ENCODE measurements at places on chromosomes 1 and 21. TPM values are rescaled to one million over a fixed set of nuclear protein-coding genes. Genes with fewer than 3 reads are reported as not detected.
A peak's percentile ranks its signal among the peaks of the same experiment; 100 is the strongest.

GRCh38 chr1:229407206-229408026 is 26.5 kb downstream of the ACTA1 start:
- DNase-seq, result no peak

- no peak for DNase-seq
Measured at GRCh38 chr1:156860113-156860627, 495 bp upstream of the NTRK1 start.

- DNase-seq, result no peak
Measured at GRCh38 chr1:110477445-110477957, 26.6 kb downstream of the PROK1 start.

DNA sequence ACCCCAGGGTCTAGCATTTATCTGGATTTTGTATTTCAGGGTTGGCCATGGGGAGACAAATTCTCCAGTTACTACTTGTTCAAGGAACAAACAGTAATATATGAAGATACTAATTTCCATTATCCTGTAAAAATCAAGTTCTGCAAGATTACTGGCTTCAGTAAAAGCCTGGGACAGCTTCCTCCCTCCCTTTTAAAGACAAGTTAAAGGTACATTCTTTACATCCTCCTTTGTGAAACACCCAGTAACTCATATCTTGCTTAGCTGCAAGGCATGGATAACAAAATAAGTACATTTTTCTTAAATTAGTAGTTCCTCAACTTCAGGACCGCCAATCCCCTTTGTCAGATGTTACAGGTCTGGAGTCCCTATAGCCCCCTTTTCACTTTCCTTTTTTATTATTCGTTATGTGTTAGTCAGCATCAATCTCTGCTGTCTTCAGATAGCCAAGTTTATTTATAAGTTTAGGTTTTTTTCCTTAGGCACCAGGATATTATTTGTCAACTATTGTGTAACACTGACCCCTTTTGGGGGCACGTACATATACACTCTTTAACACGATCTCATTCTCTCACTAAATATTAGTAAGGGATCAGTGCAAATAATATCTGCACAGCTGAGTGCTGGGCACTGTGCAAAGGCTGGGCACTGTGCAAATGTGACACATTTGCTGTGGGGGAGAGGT is 9.8 kb downstream of the ERRFI1 start:
- DNase-seq, result no peak

- DNase-seq, result no peak
Measured at GRCh38 chr1:184911103-184911745, 63.1 kb downstream of the NIBAN1 start.

- no peak for DNase-seq
Measured at GRCh38 chr1:106268070-106268469, 788.4 kb upstream of the PRMT6 start.

DNA sequence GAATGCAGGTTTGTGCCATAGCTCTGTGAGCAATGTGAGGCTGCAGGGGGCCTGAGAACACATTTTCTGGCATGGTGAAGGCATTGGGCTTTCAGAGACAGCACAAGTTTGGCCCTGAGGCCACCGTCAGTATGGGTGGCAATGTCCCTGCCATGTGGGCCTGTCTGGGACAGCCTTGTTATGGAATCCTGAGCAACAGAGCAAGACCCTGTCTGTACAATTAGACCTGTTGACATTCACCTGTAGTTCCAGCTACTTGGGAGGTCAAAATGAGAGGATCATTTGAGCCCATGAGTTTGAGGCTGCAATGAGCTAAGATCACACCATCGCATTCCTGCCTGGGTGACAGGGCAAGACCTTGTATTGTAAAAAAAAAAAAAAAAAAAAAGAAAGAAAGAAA is 35.6 kb downstream of the PRDM15 start:
- no peak for DNase-seq

GRCh38 chr1:72896256-72896655 is 613.9 kb upstream of the NEGR1 start:
- no peak for DNase-seq

GRCh38 chr21:35622612-35623011 is 437.7 kb downstream of the SETD4 start:
- no peak for DNase-seq

DNA sequence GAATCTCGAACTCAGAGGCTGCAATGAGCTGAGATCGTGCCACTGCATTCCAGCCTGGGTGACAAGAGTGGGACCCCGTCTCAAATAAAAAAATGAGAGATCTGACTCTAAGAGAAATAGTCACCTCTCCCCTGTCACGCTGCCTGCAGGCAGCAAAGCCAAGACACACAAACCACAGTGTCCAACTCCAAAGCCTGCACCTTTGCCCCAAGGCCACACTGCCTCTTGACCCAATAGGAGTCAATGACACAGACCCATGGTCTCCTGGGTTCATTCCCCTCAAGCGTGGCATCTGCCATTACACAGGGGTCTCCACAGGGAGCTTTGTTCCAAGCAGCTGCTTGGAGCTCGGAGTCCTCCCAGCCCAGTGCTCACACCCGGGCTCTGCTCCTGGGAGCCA is 46.3 kb downstream of the SLC9A1 start:
- no peak for DNase-seq

DNA sequence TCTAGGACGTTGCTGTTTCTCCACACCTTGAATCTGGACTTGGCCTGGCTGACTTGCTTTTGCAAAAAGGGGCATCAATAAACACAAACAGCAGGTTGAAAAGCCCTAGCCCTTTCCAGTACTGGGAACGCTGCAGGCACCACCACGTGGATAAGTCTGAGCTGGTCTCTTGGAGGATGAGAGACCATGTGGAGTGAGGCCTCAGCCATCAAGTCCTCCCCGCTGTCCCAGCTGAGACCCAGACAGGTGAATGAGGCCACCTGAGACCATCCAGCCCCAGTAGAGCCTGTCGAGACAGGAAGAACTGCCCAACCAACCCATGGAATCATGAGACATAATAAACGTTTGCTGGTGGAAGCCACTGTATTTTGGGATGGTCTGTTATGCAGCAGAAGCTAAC is 688.7 kb downstream of the PTPRU start:
- no peak for DNase-seq

DNA sequence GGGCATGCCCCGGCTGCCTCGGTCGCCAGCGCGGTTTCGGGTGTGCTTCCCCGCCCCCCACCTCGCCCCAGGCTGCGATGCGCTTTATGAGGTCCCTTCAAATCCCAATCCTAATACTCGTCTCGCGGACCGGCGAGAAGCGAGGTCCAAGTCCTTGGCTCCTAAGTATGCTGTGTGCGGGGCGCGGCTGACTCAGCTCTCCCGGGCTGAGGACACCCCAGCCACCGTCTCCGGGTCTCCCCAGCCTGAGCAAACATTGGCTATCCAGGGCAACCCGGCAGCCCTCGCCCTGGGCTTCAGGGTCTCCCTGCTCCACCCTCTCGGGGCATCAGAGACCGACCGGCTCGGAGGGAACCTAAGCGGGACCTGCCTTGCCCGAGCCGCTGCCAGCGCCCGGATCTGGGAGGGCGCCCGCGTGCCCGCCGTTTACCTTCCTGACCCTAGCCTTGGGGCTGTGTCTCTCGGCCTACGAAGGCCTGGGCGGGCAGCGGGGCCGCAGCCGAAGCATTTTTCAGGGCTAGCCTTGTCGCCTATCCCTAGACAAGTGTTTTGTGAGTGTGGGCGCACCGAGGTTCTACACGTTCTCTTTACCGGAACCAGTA is 1.2 kb downstream of the ITPKB start:
- DNase-seq, result peak; percentile 60

- no peak for DNase-seq
Measured at GRCh38 chr1:97803026-97803425, 117.8 kb downstream of the DPYD start.

DNA sequence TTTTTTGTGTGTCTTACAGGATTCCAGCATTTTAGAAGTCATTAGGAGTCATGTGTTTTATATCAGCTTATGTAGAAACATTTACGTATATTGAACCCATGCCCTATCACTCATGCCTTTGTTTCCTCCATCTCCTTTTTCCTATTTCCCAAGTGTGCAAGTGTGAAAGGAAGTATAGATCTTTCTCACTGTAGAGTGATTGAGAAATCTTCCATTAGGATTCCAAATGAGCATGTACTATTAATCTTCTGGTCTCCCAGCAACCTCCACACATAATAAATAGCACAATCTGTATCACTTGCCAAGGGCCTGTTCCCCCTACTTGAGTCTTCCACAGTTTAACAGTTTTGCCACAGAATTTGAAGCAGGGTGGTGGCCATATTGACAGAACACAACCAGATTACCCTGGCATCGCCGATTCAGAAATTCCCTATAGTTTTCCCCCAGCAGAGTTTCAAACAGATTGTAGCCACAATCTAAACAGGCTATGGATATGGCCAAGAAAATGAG is 1052.8 kb downstream of the TTLL7 start:
- no peak for DNase-seq

GRCh38 chr21:32599526-32599925 is 12.7 kb downstream of the CFAP298 start:
- DNase-seq, result no peak

NTRK1 gene
- total RNA-seq, result not detected

VANGL2 gene
- total RNA-seq, result 0.22 TPM

SERINC2 gene
- total RNA-seq, result 115 TPM

Data from right lobe of liver (tissue), 6 donors.